CD4-positive, alpha-beta T cell treated with Interleukin-17A for 4 hours (primary cell): ENCODE measurements at places on chromosomes 1 and 21.
A peak's percentile ranks its signal among the peaks of the same experiment; 100 is the strongest.

- no peak for DNase-seq
Observed at GRCh38 chr1:207134581-207134980, 30.5 kb downstream of the C4BPA start.

DNA sequence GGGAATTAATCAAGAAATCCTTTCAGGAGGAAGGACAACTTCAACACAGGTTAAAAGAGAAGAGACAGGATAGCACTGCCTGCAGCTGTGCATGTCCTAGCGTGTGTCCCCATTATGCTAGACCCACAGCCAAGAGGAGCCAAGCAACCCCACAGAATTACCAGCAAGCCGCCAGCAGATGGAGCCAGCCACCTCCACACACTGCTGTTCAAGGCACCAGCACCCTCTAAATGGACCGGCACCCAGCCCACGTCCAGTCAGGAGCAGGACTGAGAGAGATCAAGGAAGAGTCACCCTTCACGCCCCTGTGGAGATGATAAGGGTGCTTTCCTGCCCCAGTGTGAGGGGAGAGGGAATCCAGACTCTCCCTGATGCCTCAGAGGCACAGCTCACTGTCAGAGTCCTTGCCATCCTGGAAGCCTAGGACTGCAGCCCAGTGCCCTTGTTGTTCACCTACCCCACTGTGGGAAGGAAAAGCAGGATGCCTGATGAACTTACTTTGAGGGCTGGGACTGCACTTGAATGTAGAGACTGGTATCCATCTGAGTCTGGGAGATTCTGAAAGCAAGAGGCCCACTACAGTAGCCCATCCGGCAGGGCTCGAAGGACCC, 37.1 kb upstream of the CTTNBP2NL start:
- DNase-seq, result peak; percentile 41

GRCh38 chr1:86872086-86872485, 41.8 kb downstream of the SELENOF start:
- no peak for DNase-seq

GRCh38 chr1:62922006-62922405, 138.1 kb downstream of the ATG4C start:
- no peak for DNase-seq

GRCh38 chr1:214808845-214809460, 206.0 kb downstream of the CENPF start:
- DNase-seq, result no peak

DNA sequence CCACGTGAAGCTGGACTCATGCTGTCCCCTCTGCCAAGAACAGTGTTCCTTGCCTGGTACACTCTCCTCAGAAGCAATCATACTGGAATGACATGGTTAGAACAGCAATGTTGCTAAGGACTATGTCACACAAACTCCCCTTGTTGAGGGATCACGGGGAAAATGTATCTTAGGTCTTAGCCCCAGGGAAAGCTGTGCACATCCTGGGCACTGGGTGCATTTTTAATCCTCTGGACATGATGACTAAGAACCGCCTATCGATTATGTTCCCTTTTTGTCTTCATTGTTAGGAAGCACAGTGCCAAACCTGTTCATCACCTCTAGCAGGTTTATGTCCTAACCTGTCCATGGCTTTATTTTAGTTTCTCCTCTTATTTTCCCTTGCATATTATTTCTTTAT, 115.1 kb downstream of the HIVEP3 start:
- DNase-seq, result no peak

DNA sequence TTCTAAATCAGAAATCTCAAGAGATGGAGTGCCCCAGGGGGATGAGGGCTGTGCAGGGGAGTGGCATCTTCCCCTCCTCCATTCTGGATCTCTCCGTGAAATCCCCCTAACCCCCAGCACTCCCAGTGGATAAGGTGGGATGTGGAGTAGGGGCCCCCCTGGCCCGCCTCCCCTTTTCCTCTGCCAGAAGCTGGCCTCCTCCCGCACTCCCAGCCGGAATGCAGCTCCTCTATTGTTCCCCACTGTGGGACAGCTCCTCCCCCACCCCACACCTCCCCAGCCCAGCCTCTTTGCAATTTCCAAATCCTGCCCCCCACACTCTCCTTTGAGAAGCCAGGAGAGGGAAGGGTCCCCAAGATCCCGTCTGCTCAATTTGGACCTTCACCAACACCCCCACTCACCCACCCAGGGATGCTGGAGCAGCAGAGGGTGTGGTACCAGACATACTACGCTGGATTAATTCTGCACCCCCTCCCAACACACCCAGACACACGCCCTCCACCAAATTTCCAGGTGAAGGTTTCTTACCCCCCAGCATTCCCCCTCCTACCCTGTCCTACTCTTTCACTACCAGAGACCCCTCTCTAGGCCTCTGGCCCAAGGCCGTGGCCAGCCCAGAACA, 1.9 kb downstream of the MEX3A start:
- DNase-seq, result no peak

DNA sequence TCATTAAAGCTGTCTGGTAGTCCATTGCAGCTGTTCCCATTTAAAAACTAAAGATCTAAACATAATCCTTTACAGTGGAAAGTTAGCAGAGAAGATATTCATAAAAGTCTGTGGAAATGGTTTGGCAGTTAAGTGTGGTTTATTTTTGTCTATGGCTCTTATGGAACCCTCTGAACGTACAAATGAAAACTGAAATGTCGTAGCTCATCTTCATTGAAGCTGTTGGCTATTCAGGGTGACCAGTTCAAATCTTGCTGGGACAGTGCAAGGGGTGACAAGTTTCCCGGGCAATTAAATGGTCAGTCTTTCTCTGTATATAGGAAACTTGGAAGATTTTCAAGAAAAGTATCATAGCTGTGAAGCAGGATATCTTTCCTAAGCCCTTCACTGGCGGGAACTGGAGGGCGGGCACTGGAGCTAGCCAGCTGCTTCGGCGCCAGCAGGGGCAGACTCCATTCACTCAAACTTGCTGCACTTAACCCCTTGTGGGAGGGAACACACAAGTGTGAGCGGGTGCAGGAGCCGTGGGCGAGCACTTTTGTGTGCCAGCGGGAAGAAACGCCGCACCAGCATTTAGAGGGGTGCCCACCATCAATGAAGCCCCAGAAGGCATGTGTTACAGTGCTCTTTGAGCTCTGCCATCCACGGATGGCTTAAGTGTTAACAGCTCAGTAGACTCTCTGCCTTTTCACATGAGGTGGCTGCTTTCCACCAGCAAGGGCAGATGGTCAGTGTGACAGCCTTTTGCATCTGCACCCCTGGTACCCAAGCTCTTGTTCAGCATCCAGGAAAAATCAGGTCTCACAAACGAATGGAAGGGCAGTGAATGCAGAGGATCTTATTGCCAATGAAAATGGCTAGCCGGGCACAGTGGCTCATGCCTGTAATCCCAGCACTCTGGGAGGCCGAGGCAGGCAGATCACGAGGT, 232.1 kb upstream of the KAZN start:
- no peak for DNase-seq

DNA sequence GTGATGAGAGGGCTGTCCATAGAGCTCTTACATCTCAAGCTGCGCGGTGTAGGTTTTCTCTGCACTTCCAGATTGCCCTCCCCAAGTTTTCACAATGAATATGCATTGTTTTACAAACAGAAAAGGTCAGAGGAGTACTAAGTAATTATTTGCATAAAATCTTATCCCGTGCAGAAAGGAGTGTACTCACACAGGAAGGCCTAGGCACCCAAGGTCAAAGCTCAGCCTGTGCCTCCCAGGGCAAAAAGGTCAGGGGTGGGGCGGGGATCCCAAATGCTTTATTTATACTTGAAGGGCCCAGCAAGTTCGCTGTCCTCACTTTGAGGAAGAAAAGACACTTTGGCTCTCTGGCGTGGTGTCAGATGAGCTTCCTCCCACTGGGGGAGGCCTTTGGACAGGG, 10.3 kb upstream of the KCNE1 start:
- DNase-seq, result no peak

DNA sequence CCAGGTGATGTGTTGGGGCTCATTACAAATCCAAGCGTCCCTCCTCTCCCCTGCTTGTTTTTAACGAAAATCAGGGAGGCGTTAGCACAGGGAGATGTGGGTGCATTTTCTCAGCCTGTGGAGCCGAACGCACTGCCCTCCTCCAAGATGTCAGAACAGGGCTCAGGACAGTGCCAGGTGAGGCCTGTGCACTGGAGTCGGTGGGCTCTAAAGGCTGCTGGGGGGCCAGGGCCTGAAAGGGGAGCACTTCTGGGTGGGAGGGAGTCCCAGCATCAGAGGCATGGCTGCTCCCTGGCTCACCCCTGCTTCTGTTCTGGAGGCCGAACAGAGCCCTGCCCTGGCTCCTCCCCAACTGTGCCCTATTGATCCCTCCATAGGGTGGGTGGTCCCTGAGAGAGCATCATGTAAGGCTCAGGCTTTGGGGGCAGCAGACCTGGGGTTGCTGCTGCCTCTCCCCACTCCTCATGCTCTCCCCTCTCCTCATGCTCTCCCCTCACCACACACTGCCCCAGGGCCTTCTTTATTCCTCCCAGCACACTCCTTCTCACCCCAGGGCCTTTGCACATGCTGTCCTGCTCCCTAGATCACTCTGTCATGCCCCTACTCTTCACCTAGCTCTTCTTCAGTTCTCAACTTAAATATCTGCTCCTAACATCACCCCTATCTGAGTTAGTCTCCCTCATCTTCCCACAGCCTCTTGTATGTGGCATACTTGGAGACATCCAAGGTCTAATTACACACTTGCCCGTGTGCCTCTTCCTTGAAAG, 725.2 kb downstream of the PTPRU start:
- no peak for DNase-seq

DNA sequence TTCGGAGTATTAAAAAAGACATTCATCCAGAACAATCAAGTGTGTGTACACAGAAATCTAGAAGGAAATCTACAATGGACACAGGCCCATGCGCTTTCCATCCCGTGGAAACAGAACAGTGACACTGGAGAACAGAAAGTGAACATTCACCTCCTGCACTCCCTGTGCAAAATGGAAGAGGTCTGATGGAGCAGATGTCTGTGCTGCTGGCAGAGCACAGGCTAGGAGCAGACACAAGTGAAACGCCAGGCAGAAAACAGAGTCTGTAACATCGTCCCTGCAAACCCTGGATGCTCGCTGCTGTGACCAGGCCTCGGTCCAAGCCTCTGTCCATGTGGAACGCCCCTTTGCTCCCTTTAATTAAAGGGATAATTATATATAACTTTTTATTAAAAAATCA, 36.1 kb downstream of the SLC45A1 start:
- DNase-seq, result no peak

DNA sequence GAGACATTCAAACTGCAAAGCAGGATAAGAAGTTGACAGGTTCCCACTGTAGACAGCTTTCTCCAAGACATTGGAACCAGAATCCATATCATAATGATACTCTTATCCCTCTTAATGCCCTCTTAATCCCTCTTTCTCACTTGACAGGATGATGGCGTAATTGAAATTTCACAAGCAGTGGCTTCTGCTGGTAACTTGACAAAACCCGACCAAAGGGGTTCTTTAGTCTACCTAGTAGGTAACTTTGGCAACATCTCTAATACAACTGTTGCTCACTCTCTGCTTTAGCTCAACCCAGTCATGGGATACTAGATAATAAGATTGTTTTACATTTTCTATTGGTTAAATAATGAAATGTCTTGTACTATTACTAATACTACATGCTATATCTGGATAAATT, 34.7 kb downstream of the S100A10 start:
- no peak for DNase-seq

- DNase-seq, result no peak
Observed at GRCh38 chr21:42137191-42137904, 66.2 kb downstream of the UMODL1 start.

DNA sequence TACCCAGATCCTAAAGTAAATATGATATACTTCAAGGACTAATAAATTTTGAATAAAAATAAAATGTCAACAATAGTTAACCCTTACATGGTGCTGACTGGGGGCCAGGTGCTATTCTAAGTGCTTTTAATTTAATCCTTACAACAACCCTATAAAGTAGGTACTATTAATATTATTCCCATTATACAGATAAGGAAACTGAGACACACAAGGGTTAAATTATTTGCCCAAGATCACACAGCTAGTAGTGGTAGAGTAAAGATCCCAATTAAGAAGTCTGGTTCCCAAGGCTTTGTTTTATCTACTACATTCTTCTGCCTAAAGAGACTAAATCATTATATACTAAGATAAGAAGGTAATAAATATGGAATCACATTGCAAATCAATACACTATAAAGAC, 34.2 kb downstream of the SYNJ1 start:
- DNase-seq, result no peak

- peak; percentile 7 for DNase-seq
Observed at GRCh38 chr1:64499966-64500365, 30.0 kb downstream of the CACHD1 start.

DNA sequence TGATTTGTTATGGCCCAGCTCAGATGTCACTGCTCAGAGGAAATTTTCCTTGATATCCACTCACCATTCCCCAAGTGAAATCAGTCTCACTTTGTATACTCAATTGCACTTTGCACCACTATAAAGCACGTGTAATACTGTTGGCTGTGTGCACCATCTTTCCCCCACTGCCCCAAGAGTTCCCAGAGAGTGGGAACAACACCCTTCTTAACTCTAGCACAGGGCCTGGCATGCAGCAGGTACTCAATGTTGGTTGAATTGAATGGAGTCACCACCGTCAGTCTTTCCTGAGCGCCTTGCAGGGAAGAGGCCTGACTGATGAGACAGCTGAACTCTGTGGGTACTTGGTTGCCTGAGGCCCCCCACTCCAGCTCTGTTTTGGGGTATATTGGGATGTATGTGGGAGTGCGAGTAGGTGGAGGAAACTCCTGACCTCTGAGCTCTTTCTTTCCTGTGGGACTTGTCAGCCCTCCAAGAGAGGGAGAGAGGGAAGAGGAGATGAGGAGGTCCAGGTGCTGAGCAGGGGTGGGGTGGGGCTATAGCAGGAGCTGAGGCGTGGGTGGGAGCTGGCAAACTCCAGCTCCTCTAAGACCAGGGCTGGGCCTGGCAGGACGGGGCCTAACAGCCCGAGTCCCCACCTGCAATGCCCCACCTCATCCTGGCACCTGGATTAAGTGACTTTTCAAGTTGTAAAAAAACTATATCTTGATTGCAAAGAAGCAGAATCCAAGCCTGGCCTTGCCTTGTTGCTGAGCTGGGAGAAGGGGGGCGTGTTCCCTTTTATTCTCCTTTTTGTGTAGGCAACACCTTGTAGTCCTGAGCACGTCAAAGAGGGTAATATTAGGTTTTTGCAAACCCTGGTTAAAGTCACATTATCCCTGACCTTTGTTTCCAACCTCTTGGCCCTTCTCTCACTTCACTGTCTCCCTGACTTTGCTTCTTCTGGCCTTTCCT, 19.4 kb upstream of the WASF2 start:
- no peak for DNase-seq

GRCh38 chr1:16605532-16606505, 7.5 kb downstream of the NBPF1 start:
- no peak for DNase-seq

- no peak for DNase-seq
Observed at GRCh38 chr21:20167059-20167458, 831.1 kb upstream of the NCAM2 start.

- no peak for DNase-seq
Observed at GRCh38 chr1:162397039-162397448, 14.9 kb downstream of the SH2D1B start.

- peak; percentile 73 for DNase-seq
Observed at GRCh38 chr21:36135391-36136102, 668 bp downstream of the CBR3 start.

DNA sequence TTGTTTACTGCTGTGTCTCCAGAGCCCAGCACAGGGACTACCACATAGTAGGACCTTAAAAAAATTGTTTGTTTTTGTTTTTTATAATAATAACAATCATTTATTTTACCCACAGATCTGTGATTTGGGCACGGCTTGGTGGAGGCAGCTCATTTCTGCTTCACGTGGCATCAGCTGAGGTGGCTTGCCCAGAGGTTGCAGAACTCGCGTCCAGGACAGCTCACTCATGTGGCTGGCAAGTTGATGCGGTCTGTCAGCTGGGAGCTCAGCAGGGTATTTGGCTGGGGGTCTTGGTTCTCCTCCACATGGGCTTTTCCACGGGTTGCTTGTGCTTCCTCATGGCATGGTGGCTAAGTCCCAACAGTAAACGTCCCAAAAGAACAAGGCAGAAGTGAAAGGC, 2.9 kb upstream of the SYNC start:
- no peak for DNase-seq
